Activated T-cell treated with anti-CD3 and anti-CD28 coated beads, Interleukin-2, amount 50 U/mL, for 72 hours (primary cell): ENCODE measurements at places on chromosomes 1 and 21. TPM values are rescaled to one million over a fixed set of nuclear protein-coding genes. Genes with fewer than 3 reads are reported as not detected.

DNA sequence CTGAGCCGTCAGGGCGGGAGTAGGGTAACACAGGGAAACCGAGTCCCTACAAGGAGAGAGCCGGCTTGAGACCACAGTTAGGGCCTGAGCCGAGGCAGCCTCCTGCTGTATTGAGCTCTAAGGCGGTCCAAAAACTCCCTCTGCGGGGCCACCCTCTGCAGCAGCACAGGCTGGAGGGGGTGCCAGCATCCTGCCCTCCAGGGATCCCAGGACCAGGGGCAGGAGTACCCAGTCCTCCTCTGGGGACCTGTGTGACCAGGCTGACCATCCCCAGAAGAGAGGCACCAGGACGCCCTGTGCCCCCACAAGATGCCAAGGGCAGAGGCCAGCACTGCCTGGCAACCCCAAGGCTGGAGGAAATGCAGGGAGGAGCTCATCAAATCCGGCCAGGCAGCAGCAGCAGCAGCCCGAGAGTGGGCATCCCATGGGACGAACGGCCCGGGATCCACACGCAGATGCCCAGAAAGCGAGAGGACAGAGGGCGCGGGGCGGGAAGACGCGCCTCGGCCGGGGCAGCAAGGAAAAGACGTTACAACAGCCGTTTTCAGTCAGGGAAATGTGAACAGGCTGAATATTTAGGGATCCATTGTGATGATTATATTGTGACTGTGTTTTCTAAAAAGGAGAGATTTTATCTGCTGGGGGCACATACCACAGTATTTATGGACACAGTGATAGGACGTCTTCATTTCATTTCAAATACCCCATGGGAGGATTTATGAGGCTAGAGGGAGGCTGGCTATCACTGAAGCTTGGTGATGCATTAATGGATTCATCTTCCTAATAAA is 57.1 kb upstream of the COL18A1 start:
- no peak for DNase-seq
- H3K36me3 ChIP-seq, result no peaks in the 10 kb centered on the region
- no peak overlapping the region for H3K27ac ChIP-seq
- H3K4me3 ChIP-seq, result no peak overlapping the region
- H3K27me3 ChIP-seq, result no peaks in the 10 kb centered on the region
- no peaks in the 10 kb centered on the region for H3K4me1 ChIP-seq

- no peak for DNase-seq
- no peaks in the 10 kb centered on the region for H3K4me1 ChIP-seq
- no peak overlapping the region for H3K27ac ChIP-seq
- no peaks in the 10 kb centered on the region for H3K36me3 ChIP-seq
- no peaks in the 10 kb centered on the region for H3K27me3 ChIP-seq
Measured at GRCh38 chr1:74422421-74423292, 89.8 kb downstream of the LRRC53 start.

DNA sequence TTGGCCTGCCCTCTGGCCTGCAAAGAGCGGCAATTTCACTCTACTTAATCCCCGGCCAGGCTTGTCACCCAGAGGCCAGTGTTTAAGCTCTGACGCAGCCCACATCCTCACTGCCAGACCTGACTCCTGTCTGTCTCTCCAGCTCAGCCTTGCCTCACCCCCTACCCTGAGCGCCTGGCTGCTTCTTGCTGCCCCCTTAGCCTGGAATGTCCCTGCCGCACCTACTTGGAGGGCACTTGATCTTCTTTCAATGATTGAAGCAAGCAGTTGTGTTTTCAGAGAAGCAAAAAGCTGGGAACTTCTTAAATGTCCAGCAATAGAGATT is 87.4 kb upstream of the ZBTB40 start:
- H3K27me3 ChIP-seq, result peaks cover 35% of the 10 kb centered on the region
- no peak overlapping the region for H3K27ac ChIP-seq
- no peaks in the 10 kb centered on the region for H3K4me1 ChIP-seq
- H3K4me3 ChIP-seq, result no peak overlapping the region
- no peaks in the 10 kb centered on the region for H3K36me3 ChIP-seq

- peak overlapping the region; percentile 91 for H3K4me3 ChIP-seq
- no peak for DNase-seq
Measured at GRCh38 chr1:225923381-225923691, 714 bp downstream of the PYCR2 start.

DNA sequence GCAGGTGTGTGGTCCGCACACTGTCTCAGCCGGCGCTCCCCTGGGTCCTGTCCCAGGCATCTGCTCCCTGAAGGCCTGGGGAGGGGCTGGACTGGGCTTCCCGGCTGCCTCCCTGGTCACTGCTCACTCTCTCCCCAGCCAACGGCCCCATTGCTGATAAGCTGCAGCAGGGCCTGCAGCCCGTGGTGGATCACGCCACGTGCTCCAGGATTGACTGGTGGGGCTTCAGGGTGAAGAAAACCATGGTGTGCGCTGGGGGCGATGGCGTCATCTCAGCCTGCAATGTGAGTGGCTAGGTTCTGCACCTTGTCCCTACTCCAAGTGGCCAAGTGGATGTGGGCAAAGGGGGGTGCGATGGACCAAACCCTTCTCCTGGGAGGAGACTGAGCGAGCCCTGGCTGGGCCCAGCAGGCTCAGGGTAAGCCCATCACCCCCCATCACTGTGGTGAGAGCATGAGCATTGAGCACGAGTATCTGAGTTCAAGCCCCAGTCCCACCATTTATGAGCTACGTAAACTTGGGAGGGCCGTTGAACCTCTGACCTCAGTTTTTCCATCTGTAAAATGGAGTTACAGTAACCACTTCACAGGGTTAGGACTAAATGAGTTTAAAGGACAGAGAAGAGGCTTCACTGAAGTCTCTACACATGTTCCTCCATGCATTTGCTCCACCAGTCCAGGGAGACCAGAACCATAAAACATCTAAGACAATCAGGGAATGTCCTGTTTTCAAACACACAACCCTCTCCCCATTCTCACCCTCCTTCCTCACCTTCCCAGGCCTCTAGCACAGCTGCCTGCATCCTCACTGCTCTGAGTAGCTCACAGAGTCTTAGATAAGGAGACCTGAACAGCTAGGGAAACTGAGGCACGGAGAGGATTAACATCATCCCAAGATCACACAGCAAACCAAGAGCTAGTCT is 6.5 kb downstream of the CTRC start:
- H3K4me1 ChIP-seq, result peaks cover 9% of the 10 kb centered on the region
- H3K27me3 ChIP-seq, result peaks cover 22% of the 10 kb centered on the region
- no peaks in the 10 kb centered on the region for H3K36me3 ChIP-seq
- no peak for DNase-seq
- no peak overlapping the region for H3K27ac ChIP-seq

Gene C1orf159
- total RNA-seq, result 18.0 TPM

Gene RBM34
- 127 TPM for total RNA-seq

Gene TATDN3
- 17.7 TPM for total RNA-seq

Gene BATF3
- 660 TPM for total RNA-seq
